ENCODE measurements at places on chromosomes 6 and 20. TPM values are rescaled to one million over a fixed set of nuclear protein-coding genes. Genes with fewer than 3 reads are reported as not detected.

The KIAA0408 gene
- 40.7 TPM for total RNA-seq

DNA sequence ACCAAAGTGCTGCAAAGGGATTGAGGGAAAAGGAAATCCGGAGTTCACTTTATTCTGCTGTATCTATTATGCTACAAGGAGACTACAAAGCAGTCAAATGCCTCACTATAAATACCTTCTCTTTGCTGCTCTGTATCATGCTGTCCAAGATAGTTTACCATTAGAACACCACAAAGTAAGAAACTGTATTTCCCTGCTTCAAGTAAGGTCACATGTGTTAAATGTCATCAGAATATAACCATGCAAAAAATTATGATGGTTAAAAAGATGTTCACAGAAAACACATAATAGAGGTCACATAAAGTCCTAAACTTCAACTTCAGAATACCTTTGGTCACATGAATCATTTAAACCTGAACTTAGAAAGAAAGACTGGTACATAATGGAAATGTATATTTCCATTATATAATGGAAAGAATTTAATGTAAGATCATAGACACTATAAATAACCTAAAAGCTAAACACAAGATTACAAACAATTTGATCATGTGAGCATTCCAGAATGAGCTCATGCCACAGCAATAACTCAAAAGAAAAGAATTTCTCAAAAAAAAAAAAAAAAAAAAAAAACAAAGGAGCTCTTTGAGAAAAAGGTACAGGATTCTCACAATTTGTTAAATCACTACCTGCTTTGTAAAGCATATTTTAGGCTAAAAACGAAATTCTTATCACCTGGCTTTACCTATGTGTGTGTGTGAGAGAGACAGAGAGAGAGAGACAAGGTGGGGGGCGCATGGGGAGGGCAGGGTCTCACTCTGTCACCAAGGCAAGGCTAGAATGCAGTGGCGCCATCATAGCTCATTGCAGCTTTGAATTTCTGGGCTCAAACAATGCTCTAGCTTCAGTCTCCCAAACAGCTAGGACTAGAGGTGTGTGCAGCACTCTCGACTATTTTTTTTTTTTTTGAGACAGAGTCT is 58.7 kb downstream of the KIF13A start:
- no peak for DNase-seq

DNA sequence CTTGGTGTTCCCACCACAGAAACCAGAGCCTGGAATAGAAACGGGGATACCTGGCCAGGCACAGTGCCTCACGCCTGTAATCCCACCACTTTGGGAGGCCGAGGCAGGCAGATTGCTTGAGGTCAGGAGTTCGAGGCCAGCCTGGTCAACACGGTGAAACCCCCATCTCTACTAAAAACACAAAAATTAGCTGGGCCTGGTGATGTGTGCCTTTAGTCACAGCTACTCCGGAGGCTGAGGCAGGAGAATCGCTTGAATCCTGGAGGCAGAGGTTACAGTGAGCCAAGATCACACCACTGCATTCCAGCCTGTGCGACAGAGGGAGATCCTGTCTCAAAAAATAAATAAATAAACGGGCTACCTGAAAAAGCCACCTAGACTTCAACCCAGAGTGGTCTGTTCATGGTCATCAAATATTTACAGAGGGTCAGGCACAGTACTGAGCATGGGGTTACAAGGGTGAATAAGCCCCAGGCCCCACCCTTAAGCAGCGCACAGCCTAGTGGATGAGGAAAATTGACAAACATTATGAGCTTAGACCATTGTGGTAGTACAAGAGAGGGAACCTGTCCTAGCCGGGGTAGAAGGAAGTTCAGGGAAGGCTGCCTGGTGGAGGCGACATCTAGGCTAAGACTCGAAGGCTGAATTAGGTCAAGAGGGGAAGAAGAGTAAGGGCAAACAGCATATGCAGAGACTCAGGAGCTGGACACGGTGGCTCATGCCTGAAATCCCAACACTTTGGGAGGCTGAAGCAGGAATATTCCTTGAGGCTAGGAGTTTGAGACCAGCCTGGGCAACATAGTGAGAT is 7.2 kb upstream of the PCIF1 start:
- DNase-seq: no peak

- DNase-seq: no peak
Measured at GRCh38 chr6:54633601-54634000, 213.0 kb upstream of the FAM83B start.

DNA sequence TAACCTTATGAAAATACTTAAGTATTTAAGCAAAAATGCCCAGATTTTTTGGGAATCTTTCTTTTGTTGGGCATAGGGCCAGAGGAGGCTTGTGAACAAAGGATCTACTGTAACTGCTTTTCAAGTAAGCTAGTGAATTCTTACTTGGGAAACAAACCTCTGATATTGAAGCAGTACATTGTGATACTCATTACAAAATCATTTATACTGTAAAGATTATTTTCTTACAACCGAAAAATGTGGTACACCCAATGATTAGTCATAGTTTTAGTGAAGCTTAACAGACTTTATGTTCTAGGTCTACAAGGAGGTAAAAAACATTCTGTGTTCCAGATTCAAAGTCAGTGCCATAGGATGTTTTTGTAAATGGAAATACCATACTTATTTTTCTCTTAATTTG is 272.9 kb upstream of the KCNQ5 start:
- DNase-seq: no peak

- DNase-seq: no peak
Measured at GRCh38 chr6:51292659-51293058, 474.0 kb downstream of the TFAP2B start.

GRCh38 chr6:33201935-33202334 is 1.3 kb downstream of the SLC39A7 start:
- no peak for DNase-seq

DNA sequence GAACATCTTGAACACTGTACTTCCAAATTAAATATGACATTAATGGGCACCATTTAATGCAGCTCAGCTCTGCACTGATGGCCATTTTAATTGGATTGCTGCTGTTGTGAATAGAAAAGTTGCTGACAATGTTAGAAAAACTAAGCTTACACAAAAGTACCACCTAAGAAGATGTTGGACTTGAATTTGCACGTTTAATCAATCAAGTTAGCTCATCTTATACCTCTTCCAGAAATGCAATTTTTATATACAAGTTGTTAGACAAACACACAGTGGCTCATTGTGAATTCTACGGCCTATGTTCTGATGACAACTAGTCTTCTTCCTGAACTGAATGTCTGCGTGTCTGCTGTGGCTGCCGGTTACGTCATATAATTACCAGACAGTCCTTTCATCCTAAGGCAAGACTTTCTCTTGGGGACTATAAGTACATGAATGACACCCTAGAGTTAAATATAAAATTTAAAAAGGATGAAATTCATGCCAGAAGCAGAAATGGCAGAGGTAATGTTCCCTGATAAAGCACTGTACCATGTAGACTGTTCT is 330.2 kb downstream of the EPM2A start:
- no peak for DNase-seq

- DNase-seq: no peak
Measured at GRCh38 chr6:53313784-53314400, 34.9 kb downstream of the ELOVL5 start.

DNA sequence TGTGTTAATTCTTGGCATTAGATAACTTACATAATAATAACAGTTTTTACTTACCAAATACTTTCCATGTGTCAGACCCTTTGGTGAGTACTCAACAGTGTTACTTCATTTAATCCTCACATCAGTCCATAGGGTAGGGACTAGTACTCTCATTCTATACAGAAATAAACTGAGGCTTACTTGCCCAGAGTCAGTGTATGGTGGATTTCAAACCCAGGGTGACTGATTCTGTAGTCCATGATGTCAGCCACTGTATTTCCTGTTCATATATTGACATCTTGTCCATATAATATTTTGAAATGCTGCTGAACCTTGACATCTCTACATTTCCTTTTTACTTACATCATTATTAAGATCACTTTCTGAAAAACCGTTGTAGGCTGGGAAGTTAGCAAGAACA is 2.5 kb upstream of the PNLDC1 start:
- no peak for DNase-seq
